ENCODE measurements at places on chromosomes 7 and 10.

- H3K4me3 ChIP-seq: no peak overlapping the region
- no peak overlapping the region for H3K27ac ChIP-seq
- H3K4me1 ChIP-seq: peaks cover 13% of the 10 kb centered on the region
- H3K36me3 ChIP-seq: no peaks in the 10 kb centered on the region
These were observed 49.5 kb upstream of the ZNF32 start for GRCh38 chr10:43698156-43698555.

DNA sequence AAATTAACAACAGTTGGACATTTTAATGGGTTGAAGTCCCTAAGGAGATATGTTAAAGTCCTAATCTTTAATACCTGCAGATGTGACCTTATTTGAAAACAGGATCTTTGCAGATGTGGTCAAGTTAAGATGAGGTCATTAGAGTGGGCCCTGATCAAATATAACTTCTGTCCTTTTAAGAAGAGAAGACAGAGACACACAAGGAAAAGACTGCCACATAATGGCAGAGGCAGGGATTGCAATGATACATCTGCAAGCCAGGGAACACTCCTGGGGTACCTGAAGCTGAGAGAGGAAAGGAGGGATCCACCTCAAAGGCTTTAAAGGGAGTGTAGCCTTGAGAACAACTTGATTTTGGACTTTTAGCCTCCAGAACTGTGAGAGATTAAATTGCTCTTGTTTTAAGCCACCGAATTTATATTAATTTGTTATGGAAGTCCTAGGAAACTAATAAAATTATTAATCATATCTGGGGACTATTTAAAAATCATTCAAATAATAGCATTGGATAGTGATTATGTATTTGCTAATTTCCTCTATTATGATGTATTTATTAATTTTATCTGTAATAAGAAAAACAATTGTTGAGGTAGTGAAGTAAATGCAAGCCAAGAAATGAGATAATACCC, 700.0 kb upstream of the PCDH15 start:
- no peaks in the 10 kb centered on the region for H3K36me3 ChIP-seq
- DNase-seq: no peak
- no peaks in the 10 kb centered on the region for H3K4me1 ChIP-seq
- H3K4me3 ChIP-seq: no peak overlapping the region
- H3K27ac ChIP-seq: no peak overlapping the region

GRCh38 chr7:70416347-70416985, 715.5 kb upstream of the GALNT17 start:
- H3K27me3 ChIP-seq: no peaks in the 10 kb centered on the region
- H3K4me1 ChIP-seq: no peaks in the 10 kb centered on the region
- no peaks in the 10 kb centered on the region for H3K36me3 ChIP-seq
- H3K27ac ChIP-seq: no peak overlapping the region
- H3K4me3 ChIP-seq: no peak overlapping the region
- no peak for DNase-seq

GRCh38 chr7:24978843-24979469, 1.0 kb downstream of the OSBPL3 start:
- H3K4me1 ChIP-seq: peaks cover 12% of the 10 kb centered on the region
- DNase-seq: no peak
- peak overlapping the region; percentile 58 for H3K4me3 ChIP-seq

DNA sequence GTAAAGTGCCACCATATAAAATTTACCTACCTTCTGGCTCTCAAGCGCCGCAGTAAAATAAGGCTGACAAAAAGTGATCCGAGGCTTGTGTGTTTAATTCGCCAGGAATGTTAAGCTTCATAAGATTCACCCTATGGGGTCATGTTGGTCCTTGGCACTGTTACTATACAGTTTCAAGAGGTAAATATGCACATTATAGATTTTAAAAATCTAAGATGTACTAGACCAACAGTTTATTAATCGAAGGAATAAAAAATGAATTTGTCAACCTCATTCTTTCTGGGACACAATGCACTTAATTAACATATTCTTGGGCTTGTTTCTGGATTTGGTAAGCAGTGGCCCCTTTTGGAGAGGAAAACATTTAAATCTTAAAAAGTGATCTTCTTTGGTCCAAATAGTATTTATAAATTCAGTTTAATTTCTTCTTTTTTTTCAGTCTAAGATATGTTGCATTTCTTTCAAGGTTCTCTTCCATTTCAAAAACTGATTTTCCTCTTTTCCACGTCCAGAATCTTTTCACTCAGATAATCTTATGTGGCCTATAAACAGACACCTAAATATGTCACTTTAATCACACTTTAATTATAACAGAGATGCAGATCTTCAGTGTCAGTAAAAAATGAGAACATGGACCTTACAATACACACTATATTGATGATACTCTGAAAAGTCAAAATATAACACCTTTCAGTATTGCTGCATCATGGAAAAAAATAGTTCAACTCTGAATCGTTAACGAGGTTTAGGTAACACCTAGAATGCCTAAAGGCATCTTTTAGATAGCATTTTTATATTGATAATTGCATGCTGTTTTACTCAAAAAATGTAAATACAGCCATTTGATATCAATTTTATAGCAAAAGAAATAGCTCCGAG, 3.8 kb upstream of the SKIDA1 start:
- peaks cover 15% of the 10 kb centered on the region for H3K4me1 ChIP-seq
- no peaks in the 10 kb centered on the region for H3K27me3 ChIP-seq
- no peaks in the 10 kb centered on the region for H3K36me3 ChIP-seq
- peak overlapping the region; percentile 99 for H3K27ac ChIP-seq
- H3K4me3 ChIP-seq: peak overlapping the region; percentile 76

DNA sequence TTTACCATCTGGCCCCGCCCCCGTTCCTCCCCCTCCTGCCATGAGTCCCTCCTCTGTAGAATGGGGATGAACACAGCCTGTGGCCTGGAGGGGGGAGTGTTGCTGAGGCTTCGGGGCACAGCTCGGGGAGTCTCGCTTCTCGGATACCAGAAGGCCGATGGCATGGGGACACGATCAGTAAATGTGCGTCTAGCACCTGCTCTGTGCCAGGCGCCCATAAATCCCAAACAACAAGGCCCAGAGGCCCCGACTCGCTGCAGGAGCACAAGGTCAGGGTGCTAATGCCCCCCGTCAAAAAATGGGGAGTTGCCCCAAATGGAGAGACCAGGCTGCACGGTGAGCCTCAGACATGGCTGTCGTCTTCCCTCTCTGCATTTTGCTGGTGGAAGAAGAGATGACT, 40.7 kb downstream of the JAKMIP3 start:
- no peak overlapping the region for H3K4me3 ChIP-seq
- no peaks in the 10 kb centered on the region for H3K36me3 ChIP-seq
- no peaks in the 10 kb centered on the region for H3K4me1 ChIP-seq
- no peak overlapping the region for H3K27ac ChIP-seq
- H3K27me3 ChIP-seq: no peaks in the 10 kb centered on the region
- no peak for DNase-seq

- no peaks in the 10 kb centered on the region for H3K27me3 ChIP-seq
- H3K4me3 ChIP-seq: no peak overlapping the region
- no peak for DNase-seq
- H3K36me3 ChIP-seq: no peaks in the 10 kb centered on the region
- H3K27ac ChIP-seq: no peak overlapping the region
These were observed 88.0 kb upstream of the TMEM229A start for GRCh38 chr7:124120911-124121310.

DNA sequence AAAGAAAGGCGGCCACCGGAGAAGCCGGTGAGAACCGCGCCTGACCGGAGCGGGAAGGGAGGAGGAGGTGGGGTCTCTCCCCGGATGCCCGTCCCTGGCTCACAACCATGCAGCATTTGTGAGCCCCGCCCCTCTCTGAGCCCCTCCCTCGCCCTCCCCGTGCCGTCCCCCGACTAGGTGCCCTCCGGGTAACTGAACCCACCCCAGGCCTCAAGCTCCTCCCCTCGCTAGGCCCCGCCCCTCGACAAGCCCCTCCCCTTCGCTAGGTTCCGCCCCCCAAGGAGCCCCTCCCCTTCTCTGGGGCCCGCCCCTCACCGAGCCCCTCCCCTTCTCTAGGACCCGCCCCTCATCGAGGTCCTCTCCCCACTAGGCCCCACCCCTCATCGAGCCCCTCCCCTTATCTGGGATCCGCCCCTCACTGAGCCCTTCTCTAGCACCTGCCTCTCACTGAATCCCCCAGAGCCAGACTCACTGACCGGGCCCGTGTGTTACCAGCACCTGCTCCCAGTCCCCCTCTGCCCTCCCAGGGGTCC, 42.2 kb upstream of the HSPB1 start:
- H3K27ac ChIP-seq: no peak overlapping the region
- peaks cover 29% of the 10 kb centered on the region for H3K27me3 ChIP-seq
- peak overlapping the region; percentile 36 for H3K4me3 ChIP-seq
- no peak for DNase-seq
- H3K36me3 ChIP-seq: no peaks in the 10 kb centered on the region

DNA sequence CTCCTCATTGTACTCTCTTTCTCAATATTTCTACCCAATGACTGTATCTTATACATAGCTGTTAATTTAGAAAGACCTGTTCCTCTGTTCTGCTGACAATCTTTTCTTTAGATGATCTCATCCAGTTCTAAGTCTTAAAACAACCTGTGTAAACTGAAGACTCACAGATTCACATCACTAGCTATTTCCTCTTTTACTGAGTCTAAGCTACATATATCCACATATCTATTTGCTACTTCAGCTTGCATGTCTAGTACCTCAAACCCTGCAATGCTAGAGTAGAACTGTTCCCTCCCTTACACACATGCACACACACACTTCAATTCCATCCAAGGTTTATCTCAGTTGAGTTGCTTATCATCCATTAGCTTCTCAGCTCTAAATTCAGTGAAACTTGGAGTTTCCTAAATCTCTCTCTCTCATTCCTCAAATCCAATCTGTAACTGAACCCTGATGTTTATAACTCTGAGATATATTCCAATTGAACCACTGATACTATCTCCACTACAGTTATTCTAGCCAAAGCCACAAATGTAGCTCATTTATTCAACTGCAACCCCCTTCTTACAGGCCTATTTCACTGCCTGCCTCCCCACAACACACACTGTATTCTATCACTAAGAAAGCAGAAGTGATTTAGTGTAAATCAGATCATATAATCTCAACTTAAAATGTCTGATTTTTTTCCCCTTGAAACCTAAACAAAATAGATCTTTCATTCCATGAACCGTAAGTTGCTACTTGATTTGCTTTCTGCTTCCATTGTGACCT, 1036.8 kb upstream of the POT1 start:
- H3K4me3 ChIP-seq: no peak overlapping the region
- no peaks in the 10 kb centered on the region for H3K27me3 ChIP-seq
- DNase-seq: no peak
- H3K4me1 ChIP-seq: no peaks in the 10 kb centered on the region
